Mammary epithelial cell (primary cell): ENCODE measurements at places on chromosomes 5 and 9.
A peak's percentile ranks its signal among the peaks of the same experiment; 100 is the strongest.

DNA sequence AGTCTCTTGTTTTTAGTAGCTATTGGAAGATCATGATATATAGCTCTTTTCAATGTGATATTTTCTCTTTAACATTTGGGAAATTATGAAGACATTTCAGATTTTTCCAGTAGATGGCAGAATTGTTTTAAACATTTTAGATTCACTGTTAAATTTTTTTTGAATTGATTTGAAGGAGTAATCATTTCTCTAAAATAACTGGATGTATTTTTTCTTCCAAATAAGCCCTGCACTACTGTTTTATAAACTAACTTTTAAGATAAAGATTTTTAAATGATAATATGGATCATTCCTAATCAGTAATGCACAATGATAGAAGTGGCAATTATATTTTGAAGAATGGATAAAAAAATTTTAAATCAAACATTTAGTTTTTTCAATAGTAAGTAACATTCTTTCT is 14.2 kb downstream of the NDUFAF2 start:
- DNase-seq, result peak; percentile 14

- DNase-seq, result no peak
Measured at GRCh38 chr5:144950996-144951395, 780.3 kb downstream of the KCTD16 start.

- no peak for DNase-seq
Measured at GRCh38 chr9:91720751-91721705, 229.0 kb downstream of the ROR2 start.

GRCh38 chr5:141484310-141484640 is 555 bp upstream of the PCDHGC4 start:
- no peak for DNase-seq

- no peak for DNase-seq
Measured at GRCh38 chr5:441996-442334, 1.0 kb upstream of the EXOC3 start.

DNA sequence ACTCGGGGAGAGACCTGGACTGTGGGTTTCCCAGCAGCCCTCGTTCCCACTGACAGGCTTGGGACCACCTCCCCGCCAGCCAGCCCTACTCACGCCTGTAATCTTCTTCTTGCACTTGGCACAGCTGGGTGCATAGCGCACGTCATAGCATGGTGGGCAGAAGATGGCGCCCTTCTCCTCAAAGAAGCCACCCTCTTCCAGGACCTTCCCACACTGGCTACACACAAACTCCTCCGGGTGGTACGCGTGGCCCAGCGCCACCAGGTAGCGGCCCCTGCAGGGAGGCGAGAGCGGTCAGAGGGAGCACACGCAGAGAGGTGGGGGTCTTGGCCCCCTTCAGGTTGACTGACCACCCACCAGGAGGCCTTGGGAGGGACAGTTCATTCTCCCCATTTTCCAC is 9.4 kb downstream of the PDLIM7 start:
- DNase-seq, result no peak

DNA sequence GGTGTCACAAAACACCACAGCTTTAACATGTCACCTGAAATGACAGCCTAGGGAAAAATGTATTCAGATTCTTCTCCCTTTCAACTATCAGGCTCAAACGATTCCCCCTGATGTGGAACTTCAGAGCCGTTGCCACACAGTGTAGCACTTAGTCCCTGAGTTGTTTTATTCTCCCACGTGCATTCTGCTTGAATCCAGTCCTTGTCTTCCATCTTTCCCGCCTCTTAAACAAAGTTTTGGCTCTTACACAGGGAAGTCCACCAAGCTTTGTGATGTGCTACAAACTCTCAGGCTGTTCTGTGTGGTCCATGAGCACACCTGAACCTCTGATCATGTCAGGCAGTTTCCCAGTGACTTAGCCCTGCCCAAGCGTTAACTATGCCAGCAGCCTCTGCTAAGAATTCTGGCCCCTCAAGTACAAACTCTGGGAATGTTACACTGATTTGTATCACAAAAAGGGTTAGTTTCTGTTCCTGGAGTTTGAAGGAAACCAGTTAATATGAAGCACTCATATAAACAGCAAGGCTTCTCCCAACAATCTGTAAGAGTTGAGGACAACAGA is 45.8 kb upstream of the RNF38 start:
- DNase-seq, result no peak

DNA sequence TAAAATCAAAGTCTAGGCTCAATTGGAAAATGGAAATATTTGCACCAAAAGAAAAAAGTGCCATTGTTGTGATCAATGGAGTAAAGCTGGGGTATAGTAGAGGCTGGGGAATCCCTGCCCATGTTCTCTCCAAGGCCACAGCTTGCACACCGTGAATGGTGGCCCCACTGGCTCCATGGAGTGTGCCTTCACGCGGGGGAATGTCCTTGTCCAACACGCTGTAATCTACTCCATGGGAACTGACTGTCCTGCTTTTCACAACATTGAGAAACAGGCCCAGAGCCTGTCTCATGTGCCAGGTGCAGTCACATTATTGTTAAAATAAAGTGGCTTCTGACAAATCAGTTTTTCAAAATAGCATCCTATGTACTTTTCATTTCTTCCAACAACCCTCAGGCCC is 33.1 kb upstream of the ITGA2 start:
- DNase-seq, result no peak

- DNase-seq, result no peak
Measured at GRCh38 chr5:145772466-145772865, 62.7 kb downstream of the PRELID2 start.

- DNase-seq, result no peak
Measured at GRCh38 chr5:56640763-56641406, 174.5 kb upstream of the MAP3K1 start.

DNA sequence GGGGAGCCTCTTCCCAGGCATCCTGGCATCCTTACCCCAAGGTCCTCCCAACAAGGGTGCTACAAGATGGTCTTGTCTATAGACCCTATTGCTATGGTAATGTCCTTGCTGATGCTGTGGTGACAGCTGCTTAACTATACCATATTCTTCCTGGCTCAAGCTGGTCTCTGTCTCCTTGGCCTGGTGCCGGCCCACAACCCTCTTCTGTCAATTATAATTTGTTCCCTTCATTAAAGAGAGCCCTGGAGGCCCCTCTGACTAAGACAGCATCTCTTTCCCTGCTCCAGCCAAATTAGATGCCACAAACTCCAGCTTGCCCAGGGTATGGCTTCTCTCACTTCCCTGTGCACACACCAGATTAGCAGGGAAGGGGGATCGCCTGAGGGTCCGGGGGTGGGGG is 86.7 kb downstream of the PSD2 start:
- DNase-seq, result no peak

DNA sequence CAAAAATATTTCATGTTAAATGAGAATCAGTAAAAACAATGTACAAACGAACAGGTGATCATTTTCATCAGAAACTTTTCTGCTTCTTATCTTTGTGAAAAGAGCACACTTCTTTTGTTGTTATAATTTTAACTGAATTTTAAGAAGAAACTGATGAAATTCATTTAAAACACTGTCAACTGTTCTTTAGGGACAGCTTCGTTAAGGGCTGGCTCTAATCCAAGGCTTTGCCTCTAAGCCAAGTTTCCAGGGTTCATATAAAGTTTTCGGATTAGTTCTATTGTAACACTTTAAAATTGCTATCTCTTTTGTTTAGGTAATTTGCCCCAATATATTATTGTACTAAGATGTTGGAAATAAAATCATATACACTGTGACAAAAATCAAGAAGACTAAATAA is 559.2 kb downstream of the TUSC1 start:
- DNase-seq, result no peak

DNA sequence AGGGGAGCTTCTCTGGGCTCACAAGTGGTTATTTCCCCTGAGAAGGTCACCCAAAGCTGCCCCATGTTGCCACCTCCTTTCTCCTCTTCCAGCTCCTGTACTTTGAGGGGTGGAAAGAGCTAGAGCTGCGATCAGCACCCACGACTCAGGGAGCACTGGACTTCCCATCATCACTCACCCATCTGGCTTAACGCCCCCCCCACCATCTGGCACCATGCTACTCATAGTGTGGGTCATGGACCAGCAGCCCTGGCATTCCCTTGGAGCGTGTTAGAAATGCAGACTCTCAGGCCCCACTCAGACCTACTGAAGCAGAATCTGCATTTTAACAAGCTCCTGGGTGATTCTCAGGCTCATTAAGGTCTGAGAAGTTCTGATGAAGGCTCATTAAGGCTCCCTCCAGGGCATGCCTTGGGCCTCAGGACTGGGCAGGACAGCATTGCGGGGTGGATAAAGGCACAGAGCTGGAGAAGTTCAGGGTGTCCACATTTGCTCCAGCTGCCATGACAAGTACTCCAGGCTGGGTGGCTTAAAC is 67.3 kb downstream of the GALNT12 start:
- DNase-seq, result no peak

DNA sequence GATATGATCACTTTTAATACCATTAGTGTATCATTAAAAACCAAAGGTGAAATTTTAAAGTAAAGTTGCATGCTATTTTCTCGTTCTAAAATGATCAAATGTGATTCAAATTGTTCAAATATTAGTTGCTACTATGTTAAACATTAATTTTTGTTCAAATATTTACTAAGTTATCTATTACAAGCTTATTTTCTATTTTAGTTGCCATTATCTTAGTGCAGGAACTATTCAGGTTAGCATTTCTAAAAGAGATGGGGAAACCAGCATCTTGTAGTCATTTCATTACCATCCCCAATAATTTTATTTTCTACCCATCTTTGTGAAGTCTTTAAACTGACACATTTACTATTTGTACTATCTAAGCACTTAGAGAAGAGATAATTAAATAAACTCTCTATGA is 166.0 kb downstream of the RFX3 start:
- no peak for DNase-seq

DNA sequence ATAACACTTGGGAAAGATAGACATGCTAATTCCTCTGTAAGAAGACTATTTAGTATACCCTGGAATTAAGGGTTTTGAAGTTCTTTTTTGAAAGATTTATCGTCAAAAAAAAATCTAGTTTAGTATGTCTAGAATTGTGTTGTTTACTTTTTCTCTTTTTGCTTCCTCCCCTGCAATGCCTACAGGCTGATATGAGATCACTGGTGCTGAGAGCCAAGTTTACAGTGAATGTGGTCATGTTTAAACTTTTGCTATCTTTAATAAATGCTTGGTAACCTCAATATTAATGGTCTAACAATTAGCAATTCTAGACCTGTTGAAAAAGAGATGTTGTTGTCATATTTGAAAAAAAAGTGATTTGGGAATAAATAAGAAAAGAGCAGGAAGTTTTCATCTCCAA is 86.1 kb downstream of the CWC27 start:
- DNase-seq, result no peak

DNA sequence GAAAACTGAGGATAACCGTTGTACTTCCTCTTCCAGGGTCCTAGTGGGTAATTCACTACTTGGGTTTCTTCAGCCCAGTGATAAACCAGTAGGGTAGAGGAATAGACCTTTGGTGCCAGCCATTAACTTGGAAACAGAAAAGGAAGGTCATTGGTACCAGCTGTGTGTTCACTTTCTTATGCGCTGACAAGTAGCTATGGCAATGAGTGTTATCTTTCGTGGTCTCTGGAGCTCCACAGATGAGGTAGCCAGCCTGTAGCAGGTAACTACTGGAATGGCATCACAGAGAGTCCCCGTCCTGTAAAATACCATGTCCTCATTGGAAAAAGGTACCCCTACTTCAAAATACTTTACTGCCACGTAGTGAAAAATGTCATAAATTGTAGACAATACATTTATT is 2.3 kb downstream of the UHRF2 start:
- DNase-seq, result peak; percentile 35

GRCh38 chr9:118963674-118964073 is 405.6 kb downstream of the BRINP1 start:
- no peak for DNase-seq

- peak; percentile 56 for DNase-seq
Measured at GRCh38 chr5:138869763-138870500, 5.2 kb downstream of the LRRTM2 start.

DNA sequence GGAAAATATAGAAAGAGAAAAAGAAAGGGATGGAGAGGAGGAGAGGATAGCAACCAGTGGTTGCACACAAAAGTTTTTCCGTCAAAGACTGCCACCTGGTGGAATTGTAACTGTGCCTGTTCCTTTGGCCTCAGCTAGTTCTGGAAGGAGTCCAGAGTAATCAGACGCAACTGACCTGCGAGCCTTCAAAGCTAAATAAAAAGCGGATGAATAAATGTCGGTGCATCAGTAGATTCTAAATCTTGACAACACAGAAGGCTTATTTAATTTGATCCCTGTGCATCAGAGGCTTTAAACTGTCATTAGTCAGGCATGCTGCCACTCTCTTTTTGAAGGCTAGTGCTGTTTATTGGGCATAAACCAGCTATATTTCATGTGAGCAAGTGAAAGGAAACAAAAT is 132.9 kb upstream of the ACO1 start:
- peak; percentile 51 for DNase-seq

DNA sequence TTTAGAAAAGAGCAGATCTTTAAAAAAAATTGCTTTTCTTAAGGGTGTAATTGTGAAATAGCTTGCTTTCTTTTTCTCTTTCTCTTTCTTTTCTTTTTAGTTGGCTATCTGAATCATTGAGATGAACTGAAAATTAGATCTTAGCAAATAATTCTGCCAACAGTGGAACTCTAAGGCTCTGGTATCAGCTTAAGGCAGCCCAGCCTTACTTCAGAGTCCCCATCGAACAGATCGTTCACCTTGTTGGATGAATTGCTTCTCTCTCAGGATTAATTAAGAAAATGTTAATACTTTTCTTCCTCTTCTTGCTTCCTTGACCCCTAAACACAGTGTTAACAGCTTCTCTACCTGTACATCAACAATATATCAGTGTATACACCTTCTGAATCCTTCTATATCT is 92.1 kb downstream of the ZCCHC7 start:
- no peak for DNase-seq

DNA sequence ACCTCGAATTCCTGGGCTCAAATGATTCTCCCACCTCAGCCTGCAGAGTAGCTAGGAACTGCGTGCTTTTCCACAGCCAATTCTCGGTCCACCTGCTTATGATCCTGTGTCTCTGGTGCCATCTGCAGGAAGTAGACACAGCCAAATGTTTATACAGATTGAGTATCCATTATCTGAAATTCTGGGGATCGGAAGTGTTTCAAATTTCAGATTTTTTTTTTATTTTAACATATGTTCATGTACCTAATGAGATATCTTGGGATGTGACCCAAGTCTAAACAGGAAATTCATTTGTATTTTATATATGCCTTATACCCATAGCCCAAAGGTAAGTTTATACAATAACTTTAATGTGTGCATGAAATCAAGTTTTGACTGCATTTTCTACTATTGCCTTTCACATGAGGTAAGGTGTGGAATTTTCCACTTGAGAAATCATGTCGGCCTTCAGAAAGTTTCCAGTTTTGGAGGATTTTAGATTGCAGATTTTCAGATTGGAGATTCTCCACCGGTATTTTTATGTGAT is 89.5 kb downstream of the ESM1 start:
- DNase-seq, result peak; percentile 42

DNA sequence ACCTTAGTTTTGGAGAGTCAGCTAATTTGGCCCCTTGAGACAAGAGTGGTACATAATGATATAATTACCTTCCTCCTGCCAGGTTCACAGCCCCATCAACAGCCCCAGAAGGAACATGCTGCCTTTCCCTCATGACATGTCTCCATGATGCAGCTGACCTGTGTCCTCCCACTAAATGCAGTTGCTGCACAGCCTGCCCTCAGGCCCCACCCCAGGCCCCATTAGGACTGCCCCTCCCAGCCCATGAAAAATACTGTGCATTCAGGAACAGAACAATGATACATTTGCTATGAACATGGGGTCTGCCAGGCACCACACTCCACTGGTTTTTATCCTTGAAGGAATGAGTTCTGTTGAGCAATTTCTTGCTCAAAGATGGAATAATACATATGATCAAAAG is 176.4 kb downstream of the C5orf15 start:
- DNase-seq, result no peak
